ENCODE measurements at places on chromosomes 12 and 14.

DNA sequence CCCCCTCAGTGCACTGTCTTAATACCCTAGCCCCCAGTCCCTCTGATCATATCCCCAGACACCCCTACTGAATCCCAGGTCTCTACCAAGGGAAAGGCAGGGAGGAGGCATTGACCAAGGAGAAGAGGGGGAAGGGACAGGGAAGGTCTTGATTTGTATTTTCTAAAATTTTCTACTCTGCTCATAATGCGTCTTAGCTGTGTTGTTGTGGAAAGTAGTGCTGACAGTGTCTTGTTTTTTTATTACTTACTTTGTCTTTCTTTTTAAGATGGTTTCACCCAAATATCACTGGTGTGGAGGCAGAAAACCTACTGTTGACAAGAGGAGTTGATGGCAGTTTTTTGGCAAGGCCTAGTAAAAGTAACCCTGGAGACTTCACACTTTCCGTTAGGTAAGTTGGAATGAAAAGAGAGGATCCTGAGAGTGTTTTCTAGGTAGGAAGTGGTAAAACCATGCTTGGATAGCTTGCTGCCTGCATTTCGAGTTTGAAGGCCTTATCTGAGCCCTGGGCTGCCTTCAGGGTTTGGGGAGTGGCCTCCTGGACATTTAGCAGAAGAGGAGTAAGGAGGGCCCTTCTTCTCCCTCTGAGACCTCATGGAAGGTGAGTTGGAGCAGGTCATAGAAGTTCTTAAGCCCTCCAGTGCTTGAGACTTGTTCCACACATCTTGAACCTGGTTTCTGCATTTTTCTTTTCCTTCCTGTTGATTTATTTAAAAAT, 27.4 kb downstream of the PTPN11 start:
- DNase-seq, result no peak

DNA sequence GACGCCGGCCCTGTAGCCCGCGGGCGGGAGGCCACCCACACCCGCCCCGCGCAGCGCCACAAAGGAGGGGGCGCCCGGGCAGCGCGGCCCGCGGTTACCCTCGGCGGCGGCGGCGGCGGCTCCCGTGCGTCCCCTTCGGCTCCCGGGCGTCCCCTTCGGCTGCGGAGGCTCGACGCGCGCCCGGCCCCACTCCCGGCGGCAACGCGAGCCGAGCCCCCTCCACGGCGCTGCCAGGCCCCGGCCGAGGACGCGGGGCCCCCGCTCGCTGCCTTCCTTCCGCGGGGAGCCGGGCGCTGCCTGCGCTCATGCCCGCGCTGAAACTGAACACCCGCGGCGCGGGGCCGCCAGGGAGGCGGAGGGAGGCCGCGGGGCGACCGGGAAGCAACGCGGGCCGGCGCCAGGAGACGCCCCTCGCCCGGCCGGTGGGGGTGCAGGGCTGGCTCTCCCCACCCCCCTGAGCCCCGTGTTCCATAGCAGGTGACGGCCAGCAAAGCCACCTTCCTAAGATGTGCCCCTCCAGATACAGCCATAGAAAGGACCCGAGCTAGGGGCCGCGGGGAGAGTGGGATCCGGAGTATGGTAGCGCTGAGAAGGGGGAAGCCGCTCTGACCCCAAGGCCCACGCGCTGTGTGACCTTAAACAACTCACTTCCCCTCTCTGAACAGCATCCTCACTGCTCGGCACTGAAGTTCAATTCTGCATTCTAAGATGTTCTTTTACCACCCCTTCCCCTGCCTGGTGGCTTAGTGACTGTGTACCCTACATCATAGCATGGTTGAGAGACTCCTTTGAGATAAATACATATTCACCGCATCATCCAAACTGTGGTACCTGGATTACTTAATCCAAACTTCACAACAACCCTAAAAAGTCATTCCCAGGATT, 42.8 kb downstream of the KDM2B start:
- DNase-seq, result peak; percentile 37

DNA sequence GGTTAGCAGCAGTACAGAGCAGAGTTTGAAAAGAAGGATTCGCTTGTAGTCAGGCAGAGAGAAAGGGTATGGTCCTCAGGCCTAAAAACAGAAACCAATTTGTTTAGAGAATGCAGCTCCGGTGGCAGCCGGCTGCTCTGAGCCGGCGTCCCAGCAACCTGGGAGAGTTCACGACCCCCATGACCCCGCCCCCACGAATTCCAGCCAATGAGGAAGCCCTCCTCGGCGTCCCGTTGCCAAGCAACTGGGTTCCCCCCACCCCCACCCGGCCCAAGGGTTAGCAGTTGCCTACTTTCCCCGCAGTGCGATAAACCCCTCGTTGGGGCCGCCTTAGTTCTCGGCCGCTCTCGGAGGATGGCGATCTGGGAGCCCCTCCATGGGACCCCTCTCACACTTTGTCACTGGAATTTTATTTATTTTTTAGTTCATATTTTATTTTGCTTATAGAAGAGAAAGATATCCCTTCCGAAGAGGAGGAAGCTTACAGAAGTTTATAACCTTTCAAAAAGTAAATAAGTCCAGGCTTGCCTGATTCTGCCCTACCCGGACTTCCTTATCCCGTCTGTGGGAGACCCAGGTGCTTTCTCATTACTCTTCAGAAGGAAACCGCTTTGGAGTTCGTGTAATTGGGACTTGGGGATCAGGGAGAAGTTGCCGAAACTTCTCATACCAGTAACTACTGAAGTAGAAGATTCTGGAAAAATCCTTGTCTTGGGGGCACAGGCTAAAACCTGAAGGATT, at the start of gene CCDC60:
Gene CCDC60 (plus strand): TSS at position 300 of the 741 bp plus-strand sequence. CDS start 448 bp downstream, outside the sequence.
- no peak for DNase-seq

- no peak for DNase-seq
Measured at GRCh38 chr12:93242154-93242972, 135.4 kb upstream of the NUDT4 start.

- DNase-seq, result no peak
Measured at GRCh38 chr14:69909826-69910550, 30.8 kb downstream of the SMOC1 start.

GRCh38 chr12:52850681-52851080, 1.9 kb upstream of the KRT78 start:
- DNase-seq, result no peak

DNA sequence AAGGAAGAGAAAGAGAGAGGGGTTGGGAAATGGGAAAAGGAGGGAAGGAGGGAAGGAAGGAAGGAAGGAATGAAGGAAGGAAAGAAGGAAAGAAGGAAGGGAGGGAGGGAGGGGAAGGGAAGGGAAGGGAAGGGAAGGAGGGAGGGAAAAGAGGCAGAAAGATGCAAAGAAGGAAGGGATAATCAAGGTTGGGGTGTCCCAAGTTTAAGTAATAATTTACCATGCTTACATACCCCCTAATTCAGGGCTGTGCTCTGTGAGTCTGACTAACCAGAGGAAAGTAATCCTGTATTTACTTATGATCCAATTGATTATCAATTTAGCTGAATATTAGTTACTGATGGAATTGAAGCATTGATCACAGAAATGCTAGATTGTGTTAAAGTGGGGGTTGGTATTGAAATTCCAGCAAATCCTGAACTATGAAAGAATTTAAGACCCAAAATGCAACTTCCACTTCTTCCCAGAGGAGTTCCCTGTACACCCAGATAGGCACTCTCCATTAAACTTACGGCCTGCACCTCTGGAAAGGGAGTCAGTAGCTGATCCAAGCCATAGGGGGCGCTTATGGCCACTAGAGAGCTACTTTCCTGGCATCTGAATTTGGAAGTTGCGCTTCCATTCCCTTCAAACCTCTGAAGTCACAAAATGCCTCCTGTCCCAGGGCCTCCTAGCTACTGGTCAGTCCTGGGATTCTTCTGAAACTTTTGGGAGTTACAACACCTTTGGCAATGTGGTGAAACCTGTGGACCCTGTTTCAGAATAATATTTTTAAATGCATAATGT, 162.7 kb upstream of the PWP1 start:
- no peak for DNase-seq

DNA sequence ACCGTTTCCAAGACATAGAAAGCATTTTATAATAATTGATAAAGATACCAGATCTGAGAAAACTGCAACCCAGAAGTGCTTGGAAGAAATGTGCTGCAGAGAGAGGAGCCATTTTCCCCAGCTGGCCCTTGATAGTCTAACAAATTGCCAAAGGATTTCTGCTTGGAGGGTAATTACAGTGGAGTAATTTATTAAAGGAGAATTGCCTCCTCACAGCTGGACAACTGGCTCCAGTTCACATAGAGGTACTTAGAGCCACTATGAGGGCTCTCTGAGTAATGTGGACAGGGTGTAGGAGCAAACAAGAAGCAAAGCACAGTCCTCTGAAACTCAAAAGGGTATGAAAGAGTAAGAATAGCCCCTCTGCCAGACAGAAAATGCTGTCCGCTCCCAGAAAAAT, 335.6 kb downstream of the SYT1 start:
- no peak for DNase-seq

DNA sequence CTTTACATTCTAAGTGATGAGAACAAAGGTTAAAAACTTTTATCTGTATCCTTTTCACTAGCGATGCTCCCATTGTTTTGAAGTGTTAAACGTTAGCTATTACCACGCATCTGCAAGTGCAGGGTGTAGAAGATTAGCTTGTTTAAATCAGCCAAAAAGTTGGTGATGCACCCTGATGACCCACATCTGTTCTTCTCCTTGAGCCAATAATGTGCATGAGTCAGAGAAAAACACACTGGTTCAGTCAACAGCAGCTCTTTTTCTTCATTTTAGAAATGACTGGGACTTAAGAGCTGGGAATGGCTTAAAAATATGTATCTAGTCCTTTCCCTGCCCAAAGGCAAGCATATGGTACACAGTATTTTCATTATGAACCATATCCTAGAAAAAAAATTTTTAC, 323.5 kb upstream of the PDE3A start:
- DNase-seq, result no peak

GRCh38 chr14:54516709-54517108, 7.0 kb downstream of the CGRRF1 start:
- no peak for DNase-seq

GRCh38 chr12:93098077-93098476, 169.0 kb upstream of the EEA1 start:
- no peak for DNase-seq

DNA sequence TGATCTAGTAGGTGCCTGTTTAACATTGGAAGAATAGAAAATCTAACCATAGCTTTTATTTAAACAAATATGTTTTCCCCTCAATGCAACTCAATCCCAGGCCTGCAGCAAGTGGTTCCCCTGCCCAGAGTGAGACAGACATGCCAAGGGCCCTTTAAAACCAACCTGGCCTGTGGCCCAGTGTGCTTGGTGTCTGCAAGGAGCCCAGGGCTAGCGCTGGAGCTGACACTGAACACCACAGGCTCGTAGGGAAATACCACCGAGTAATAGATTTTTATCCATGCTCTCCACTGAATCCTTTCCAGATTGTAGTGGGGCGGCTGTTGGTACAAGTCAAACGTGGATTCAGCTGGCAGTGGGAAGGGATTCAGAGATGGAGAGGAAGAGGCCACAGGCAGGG, 95.6 kb upstream of the NRXN3 start:
- DNase-seq, result no peak

DNA sequence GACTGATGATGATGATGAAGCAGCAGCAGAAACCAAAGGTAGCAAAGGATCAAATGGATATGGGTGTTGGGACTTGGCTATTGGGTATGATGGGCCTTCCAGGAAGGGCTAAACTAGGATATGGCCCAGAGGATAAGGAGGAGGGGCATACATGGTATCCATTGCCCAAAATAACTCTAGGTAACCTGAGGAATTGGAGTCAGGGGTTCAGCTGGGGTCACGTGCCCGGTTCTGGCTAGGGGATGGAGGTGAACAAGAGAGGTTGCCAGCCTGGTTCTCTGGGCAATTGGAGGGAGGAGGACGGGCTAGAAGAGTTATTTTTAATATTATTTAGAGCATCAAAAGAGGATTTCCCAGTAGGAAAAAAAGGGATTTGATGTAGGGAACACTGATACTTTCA, 2.7 kb upstream of the ANKRD52 start:
- no peak for DNase-seq

- DNase-seq, result no peak
Measured at GRCh38 chr12:130673036-130673705, 42.9 kb downstream of the RIMBP2 start.

DNA sequence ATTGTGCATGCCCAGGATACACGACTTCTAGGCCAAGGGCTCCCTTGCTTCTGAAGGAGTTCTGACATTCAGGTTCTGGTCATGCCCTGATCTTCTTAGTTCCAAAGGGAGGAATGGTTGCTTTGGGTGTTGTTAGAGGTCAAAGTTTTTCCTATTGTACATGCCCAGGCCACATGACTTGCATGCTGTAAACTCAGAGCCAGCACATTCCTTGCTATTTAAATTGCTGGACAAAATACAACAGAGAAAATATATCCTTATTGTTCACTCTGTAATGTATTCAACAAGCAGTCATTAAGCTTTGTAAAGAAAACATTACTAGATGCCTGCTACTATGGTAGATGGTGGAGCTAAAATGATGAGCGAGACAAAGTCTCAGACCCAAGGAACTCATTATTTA, 71.2 kb upstream of the COCH start:
- no peak for DNase-seq

DNA sequence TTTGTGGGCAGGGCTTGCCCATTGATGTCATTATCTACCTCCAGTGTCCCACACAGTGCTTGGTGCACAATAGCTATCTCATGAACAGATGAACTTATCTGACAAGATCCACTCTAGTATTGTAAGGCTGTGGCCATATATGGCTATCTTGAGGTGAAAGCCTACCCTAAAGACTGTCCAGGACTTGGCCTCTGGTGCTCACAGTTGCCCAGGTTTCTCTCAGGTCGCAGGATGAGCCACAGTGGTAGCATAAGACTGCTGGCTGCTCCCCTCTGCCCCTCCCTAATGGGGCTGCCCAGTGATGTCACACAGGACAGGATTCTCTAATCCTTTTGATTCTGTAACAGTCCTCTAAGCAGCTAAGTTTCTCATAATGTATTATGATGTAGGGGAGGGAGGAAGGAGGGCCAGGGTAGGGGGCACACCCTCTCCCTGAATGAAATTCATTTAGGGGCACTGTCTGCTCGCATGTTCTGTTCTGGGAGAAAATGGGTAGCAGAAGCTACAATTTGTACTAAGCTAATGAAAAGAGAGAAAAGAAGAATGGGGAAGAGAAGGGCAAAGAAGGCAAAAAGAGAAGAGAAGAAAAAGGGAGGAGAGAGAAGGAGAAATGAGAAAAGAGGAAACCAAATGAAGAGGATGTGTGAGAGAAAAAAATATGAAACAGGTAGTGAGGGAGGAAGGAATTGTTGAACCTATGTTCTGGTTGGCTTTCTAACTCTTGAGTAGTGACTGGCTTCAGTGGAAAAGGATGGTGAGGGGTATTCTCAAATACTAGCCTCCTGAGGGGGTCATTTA, 3.4 kb upstream of the PPM1A start:
- no peak for DNase-seq
